Activated CD8-positive, alpha-beta T cell treated with anti-CD3 and anti-CD28 coated beads, Interleukin-2, amount 10 ng/mL, durations not matched to agents 7 days and 5 days (primary cell): ENCODE measurements at places on chromosomes 1 and 21. TPM values are rescaled to one million over a fixed set of nuclear protein-coding genes. Genes with fewer than 3 reads are reported as not detected.

PGLYRP4 gene
- not detected for total RNA-seq

DNA sequence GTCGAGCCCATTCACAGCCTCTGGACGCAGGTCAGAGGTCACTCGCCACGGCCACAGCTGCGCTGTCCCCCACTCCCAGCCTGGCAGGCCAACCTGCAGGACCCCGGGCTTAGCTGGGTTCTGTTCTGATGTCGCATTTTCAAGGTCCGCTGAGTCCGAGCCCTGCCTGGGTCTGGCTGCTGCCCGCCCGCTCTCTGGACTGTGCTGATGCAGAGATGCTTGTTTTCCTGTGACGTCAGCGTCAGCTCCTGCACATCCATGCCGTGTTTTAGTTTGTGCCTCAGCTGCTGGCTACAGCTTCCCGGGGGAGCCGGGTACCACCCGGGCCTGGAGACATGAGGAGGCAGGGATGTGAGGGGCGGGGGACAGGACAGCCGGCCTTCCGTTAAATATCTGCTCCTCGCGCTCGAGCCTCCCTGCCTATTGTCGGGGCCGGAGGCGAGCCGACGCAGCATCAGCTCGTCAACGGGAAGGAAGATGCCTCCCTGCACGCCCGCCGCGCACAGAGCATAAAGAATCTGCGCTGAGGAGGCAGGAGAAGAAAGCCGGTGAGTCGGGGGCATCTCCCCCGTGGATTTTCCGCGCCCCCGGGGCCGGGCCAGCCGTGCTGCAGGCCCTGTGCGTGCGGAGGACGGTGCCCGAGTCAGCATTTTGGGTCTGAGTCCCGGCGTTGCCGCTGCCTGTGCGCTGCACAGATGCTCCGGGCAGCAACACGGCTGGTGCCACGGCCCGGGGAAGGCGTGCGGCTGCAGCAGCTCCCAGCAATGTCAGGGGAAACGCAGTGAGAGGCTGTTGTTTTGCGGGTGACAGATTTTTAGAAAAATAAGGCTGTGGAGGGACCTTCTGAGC is 23.4 kb downstream of the PRKCZ start:
- peaks cover 9% of the 10 kb centered on the region for H3K36me3 ChIP-seq
- DNase-seq: no peak
- H3K27me3 ChIP-seq: no peaks in the 10 kb centered on the region
- no peak overlapping the region for H3K4me3 ChIP-seq
- H3K27ac ChIP-seq: no peak overlapping the region

GFI1 gene
- total RNA-seq: 48.3 TPM

DNA sequence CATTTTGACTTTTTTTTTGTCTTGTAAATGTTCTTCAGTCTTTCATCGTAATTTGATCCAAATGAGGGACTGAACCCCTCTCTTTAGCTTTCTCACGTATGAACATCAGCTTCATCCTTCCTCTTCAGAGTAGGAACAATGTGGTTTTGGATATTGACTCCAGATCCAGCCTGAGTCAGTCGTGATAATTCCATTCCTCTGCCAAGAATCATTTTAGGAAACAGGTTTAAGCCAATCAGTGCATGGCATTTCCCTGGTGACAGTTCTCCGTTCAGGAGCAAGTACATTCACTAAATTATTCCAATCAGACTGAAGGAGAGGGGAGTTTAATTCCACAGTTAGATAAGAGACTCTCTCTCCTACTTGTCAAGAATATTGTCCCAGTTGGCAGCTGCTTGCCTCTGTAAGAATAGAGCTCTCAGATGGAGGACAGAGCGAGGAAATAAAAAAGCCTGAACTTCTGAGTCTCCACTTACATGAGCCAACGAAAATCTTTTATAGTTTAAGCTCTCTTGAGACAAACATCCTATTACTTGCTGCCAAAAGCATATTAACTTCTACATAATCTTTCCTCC is 18.6 kb downstream of the RHOU start:
- H3K36me3 ChIP-seq: no peaks in the 10 kb centered on the region
- no peak overlapping the region for H3K27ac ChIP-seq
- peaks cover 8% of the 10 kb centered on the region for H3K4me1 ChIP-seq

AK2 gene
- total RNA-seq: 215 TPM
